ENCODE measurements at places on chromosomes 2 and 18.
A peak's percentile ranks its signal among the peaks of the same experiment; 100 is the strongest.

DNA sequence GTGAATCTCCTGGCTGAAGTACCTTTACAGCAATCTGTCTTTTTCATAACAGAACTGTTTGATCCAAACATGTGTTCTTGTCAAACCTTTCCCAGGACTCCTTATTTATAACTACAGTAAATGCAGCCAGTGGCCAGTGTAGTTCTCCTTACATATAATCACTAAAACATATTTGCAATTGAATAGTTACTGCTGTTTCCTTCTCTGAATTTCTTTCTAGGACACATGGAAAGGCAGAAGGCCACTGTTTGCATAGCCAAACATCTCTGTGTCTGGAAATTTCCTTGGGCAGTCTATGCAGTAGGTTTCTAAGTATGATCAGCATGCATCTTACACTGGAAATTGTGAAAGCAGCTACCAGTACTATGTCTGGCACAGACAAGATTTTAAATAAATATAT lies 57.4 kb upstream of the COL3A1 start:
- DNase-seq: no peak

GRCh38 chr18:23230686-23231085 lies 95.4 kb downstream of the CABLES1 start:
- no peak for DNase-seq

DNA sequence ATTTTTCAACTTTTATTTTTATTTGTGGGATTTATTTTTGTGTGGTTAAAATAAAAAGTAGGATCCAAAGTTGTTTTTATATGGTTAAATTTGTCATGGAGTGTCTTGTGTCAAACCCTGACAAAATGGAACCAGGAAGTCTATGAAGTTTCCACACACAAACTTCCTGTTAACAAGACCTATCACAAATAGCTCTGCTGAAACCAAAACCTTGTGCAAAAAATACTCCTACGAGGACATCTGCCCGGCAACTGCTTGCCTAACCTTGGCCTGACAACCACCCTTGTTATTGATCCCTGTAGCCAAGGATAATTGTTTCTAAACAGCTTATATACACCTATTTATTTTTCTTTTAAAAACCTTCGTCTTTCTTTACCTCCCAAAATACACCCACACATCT lies 389.6 kb downstream of the TRIB2 start:
- no peak for DNase-seq

DNA sequence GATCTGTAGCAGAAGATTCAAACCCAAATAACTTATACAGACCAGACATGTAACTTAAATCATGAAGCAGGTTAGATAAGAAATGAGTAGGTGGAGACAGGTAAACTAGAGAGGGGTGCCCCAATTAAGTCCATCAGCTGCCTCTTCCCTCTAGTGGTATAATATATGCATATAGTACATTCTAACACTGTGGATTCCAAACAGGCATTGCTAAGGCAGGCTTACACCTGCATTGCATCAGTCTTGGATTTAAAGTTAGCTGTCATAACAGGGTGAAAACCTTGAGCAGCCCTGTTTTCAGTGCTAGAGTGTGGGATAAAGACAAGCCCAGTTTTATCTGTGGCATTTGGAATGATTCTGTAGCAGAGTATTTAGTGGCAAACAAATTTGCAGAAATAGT lies 63.4 kb downstream of the NYAP2 start:
- no peak for DNase-seq

- no peak for DNase-seq
Observed at GRCh38 chr2:70988151-70988550, 6.5 kb downstream of the TEX261 start.

DNA sequence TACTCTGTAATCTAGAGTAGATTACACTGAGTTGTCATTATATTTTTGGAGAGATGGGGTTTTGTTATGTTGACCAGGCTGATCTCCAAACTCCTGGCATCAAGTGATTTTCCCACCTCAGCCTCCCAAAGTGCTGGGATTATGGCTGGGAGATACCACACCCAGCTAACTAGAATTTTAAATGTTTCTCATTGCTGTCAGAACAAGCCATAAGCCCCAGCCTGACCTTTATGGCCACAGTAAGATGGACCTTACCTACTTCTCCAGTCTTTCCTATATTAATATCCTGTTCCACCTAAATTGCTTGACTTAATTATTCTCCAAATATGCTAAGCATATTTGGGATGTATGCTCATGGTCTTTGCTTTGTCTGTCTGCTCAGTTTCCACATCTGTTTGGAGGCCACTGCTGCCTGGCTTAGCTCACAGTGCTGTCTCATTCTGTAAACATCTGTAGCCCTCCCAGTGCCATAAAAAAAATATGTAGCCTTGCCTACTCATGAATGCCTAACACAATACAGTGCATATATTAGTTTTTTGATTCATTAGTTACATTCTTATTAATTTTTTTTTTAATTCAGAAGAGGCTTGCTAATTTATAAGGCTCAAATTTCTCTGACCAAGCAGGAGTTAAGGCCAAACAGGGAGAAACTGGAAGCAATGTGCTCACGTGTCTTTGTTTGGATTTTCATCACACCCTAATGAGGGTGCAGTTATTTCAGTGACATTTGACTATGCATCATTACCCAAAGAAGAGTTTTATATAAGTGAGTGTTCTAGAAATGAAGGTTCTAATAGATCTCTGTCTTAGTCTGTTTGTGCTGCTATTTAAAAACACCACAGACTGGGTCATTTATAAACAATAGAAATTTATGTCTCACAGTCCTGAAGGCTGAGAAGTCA lies 45.3 kb upstream of the PSME4 start:
- no peak for DNase-seq

DNA sequence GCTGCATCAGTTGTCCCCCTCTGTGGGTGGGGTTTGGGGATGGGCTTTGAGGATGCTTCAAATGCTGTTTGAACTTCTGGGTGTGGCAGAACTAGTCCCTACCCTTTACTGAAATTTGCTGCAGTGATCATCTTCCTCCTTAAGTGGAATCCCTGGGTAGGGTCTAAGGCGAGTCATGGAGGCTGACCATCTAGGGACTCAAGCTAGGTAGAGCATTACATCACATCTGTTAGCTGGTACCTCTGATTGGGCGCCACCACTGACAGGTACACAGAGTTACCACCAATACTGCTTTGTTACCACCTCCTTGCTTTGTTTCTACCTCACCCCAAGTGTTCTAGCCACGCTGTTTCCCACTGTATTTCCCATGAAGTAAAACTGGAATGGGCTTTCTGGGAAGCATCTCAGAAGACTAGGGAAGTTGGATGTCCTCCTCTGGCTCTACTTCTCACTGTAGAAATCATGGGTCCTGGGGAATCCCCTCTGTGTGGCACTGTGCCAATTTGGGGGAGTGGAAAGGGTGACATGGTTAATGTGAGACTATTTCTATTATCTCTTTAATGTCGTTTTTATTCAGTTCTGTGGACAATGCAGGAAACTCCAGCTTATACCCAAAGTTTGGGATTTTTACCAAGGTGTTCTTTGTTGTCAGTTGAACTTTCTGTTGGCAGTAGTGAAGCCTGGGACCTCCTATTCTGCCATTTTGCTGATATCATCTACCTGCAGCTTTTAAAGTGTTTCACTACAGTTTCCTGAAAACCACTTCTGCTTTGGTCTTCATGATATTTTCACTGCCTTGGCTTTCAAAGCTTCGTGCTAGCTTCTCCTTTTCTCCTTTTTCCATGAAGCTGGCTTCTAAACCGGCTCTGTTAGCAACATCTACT lies 14.5 kb upstream of the SULT1C4 start:
- no peak for DNase-seq

DNA sequence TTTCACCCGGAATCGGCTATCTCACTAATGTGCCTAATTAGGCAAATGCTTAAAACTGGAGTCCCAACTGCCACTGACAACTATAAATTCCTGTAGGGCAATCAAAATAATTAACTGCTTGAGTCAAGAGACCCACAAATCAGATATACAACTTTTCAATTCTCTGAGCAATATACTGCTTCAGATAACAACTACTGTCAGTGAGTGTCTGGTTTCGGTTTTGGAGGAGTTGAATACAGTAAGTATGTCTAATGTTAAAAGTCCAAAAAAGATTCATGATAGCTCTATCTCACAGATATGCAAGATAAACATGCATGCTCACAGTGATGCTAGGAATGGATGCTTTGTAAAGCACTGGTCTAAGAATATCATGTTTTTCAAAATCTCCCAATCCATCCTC lies 283.3 kb downstream of the NRXN1 start:
- DNase-seq: no peak

GRCh38 chr2:221347471-221347870 lies 224.6 kb downstream of the EPHA4 start:
- no peak for DNase-seq

DNA sequence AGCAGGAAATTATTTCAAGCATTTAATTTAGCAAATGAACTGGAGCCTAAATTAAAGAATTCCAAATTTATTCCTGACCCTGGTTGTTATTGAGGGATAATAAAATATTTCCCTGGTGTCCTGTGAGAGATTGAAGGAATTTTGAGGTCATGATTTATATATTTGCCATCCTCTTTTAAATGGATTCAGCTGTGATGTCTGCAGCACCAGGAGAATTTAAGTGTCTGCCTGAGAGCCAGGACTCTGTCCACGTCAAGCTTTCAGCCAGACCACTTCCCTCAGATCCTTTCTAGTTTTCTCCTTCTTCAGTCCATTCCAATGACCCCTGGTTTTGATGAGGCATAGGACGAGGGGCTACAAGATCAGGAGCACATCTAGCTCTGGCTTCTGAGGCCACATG lies 59.9 kb downstream of the INO80C start:
- DNase-seq: no peak

DNA sequence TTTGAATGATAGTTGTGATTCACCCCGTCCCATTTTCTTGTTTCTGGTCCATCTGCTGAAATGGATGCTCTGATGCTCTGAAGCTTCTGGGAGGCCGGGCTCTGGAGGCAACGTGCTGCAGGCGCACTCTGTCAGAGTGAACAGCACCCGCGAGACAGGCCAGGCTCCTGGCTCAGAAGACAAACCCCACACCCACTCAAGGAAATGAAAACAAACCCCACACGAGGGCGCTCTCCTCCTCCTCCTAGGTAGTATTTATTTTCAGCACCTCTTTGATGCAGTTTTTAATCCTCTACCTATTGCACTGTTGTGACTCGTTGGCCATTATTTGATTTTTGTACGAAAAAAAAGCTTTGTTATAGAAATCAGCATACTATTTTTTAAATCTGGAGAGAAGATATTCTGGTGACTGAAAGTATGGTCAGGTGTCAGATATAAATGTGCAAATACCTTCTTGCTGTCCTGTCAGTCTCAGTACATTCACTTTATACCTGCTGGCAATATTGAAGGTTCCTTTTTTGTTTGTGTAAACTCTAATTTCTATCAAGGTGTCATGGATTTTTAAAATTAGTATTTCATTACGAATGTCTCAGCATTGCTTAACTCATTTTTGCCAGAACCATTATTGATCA lies 10.3 kb upstream of the CHST10 start:
- peak; percentile 40 for DNase-seq

DNA sequence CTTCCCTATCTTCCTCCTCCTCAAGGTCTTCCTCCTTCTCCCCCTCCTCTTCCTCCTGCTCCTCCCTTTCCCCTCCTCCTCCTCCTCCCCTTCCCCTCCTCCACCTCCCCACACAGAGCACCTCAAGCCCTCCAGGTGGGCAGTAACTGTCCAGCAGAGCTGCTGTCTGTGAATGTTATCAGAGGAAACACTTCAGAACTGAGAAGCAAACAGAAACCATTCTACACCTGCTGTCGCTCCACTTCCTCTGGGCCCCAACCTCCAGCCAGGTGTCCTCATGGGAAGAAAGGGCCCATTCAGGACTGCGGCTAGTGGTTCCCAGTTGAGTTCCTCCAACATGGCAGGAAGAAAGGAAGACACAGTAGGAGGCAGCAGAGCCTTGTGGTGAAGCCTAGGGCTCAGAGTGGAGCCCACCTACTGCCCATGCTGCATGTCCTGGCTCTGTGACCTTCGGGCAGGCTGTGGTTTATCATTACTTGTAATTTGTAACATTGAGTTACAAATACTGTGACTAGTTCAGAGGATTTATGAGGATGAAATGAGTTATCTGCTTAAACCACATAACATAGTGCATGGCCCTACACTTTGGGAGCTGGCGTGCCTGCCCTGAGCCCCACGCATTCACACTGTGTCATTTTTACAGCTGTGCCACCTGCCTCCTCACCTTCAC lies 165.9 kb upstream of the ID2 start:
- DNase-seq: no peak
